ENCODE measurements at places on chromosomes 11 and 22.

GRCh38 chr22:17867160-17867785 lies 93.0 kb upstream of the BID start:
- DNase-seq = peak; percentile 25

DNA sequence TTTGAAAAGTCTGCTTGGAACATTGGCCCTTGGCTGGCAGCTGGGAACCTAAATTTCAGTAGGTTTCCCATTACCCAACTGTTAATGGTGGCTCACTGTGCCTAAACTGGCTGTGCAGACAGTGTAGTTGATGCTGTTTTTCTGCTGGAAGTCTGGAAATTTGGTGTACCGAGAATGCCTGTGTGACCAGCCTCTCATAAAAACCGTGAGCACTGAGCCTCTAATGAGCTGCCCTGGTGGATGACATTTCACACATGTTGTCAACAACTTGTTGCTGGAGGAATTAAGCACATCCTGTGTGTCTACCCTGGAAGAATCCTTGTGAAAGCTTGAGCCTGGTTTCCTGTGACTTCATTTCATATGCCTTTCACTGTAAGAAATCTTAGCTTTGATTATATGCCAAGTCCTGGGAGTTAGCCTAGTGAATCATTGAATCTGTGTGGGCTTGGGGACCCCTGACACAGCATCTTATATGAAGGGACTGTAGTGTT lies 131.1 kb downstream of the LDLRAD3 start:
- DNase-seq = no peak

DNA sequence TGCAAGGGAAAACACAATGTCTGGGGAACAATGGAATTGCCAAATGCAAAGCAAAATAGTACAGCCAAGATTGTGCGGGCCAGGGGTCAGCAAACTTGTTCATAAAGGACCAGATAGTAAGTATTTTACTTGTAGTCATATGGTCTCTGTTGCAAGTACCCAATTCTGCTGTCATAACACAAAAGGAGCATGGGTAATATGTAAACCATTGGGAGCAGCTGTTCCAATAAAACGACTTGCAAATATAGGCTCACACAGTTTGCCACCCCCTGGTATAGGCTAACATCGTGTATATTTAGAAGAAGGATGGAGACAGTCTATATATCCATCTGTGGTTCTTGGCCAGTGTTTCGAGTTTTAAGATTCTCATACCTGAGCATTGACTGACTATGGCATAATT lies 15.6 kb downstream of the SDHAF2 start:
- no peak for DNase-seq

DNA sequence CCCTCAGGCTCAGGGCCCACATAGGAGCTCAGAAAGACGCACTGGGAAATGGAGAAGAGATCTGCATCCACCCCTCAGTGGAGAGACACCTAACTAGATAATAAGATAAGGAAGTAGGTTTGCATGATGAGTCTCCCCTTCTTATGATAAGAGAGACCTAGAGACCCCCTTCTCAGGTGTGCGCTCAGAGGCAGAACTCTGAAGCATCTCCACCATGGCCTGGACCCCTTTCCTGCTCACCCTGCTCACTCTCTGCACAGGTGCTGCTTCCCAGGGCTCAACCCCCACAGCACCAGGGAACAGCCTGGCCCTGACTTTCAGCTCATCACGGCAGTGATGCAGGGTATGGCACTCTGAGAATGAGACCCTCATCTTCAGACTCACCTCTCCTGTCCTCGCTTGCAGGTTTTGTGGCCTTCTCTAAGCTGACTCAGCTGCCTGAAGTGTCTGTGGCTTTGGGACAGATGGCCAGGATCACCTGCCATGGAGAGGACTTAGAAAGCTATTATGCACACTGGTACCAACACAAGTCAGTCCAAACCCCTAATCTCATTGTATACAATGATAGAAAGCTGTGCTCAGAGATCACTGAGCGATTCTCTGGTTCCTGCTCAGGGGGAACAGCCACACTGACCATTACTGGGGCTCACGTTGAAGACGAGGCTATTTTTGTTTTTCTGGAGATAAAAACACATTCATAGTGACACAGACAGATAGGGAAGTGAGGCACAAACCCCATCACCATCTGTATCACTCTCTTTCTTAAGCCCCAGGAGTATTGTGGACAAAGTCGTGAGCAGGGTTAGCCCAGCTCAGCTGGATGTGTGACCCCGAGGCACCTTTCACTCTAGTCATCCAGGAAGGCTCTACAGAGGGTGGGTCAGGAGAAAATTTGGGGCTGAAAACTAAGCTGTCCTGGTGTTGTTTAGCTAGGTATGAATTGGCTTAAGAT lies 29.7 kb upstream of the IGLL5 start:
- no peak for DNase-seq

DNA sequence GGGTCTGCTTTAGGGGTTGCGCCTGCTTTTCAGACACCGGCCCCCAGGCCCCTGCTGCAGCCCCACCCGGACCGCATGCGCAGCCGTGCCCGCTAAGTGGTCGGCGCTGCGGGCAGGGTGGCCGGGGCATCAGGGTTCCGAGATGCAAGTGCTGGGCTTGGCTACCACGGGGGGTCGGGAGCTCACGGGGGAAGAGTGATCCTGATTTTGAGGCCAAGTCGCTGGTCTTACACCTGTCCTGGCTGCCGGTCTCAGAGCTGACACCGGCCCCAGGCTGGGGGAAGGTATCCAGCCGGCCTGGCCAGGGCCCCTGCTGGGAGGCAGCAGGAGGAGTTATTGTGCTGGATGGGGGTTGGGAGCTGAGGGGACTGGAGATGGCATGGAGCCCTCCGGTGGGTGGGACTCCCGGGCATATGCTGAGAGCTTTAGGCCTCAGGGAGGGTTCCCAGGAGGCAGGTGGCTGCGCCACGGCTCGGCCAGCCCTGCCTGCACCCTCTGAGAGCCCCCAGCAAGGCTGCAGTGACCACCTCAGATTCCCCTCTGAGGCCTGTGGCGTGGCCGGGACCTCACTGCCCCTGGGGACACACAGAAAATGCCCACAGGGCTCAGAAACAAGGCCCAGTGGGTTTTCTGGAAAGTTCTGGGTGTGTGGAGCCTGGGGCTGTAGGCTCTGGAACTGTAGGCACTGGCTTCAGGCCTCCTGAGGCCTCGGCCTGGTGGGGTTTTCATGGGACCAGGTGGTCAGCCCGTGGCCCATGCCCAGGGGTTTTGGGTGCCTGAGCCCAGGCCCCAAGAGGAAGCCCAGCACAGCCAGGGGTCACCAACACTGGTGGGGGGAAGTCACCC lies 4.4 kb upstream of the MUC5AC start:
- DNase-seq = no peak

DNA sequence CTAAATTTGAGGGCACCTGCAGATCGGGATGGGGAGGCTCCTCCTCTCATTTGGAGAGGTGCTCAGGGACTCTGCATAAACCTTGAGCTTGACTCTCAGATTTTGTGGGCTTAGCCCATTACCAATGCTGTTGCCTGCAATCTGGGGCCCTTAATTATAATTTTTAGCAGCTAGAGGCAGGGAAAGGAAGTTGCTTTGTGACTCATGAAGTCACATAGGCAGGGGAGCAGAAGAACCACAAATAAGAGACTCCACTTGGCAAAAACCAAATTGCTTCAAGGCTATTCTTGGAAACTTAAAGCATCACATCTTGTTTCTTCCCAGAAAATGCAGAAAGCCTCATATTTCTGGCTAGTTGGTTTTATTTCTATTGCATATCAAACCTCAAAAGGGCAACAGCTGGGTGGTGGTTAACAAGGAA lies 46.9 kb downstream of the MICAL2 start:
- DNase-seq = peak; percentile 75

DNA sequence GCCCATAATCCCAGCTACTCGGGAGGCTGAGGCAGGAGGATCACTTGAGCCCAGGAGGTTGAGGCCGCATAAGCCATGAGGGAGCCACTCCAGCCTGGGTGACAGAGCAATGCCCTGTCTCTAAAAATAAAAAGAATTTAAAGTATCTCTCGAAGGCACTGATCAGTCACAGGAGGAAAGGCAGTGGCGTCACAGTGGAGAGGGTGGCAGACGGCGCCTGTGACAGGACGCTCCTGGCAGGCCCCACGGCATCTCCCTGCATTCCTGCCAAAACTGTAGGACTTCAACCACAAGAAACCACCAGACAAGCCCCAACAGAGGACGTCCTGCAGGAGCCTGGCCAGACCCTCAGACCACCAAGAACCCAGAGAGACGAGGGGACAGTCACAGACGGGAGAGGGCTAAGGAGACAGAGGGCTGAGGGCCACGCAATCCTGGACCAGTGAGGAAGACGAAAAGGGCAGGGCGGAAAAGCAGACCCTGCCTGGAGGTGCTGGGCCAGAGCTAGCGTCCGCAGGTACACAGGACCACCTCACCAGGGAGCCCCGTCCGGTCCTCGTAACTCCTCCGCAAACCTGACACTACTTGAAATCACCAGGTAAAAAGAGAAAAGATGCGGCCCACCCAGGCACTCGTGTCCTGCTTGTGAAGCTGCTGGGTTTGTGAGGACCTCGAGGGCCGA lies 5.9 kb downstream of the RNH1 start:
- no peak for DNase-seq

DNA sequence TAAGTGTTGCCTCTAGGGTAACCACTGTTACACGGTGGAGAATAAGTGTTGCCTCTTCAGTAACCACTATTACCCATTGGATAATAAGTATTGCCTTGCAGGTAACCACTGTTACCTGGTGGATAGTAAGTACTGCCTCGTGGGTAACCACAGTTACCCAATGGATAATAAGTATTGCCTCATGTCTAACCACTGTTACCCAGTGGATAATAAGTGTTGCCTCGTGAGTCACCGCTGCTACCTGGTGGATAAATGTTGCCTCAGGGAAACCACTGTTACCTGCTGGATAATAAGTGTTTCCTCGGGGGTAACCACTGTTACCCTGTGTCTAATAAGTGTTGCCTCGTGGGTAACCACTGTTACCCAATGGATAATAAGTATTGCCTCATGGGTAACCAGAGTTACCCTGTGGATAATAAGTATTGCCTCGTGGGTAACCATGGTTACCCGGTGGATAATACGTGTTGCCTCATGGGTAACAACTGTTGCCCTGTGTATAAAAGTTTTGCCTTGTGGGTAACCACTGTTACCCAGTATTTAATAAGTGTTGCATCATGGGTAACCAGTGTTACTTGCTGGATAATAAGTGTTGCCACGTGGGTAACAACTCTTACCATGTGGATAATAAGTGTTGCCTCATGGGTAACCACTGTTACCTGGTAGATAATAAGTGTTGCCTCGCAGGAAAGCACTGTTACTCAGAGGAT lies 12.3 kb upstream of the NXPE4 start:
- no peak for DNase-seq

- DNase-seq = peak; percentile 51
These were observed 705 bp upstream of the CAPN1 start for GRCh38 chr11:65180877-65181568.

DNA sequence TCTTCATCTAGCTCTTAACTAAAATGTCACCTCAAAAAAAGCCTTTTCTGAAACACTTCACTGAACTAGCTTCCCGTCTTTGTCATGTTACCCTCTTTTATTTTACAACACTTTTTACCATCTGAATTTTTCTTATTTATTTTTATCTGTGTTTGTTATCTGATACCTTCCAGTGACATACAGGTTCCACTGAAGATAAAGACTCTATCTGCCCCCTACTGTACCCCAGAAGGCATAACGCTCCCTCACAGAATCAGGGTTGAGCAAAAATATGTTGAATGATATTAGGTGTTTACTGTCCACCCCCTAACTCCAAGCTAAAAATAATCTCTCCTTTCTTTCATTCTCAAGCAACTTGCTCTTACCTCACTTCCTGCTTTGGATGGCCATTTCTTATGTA lies 654.2 kb downstream of the NELL1 start:
- no peak for DNase-seq

All from inflammatory macrophage (primary cell).